ENCODE measurements at places on chromosomes 4 and X. TPM values are rescaled to one million over a fixed set of nuclear protein-coding genes. Genes with fewer than 3 reads are reported as not detected.

GRCh38 chr4:40878548-40879055 lies 128.8 kb downstream of the NSUN7 start:
- no peak overlapping the region for H3K27ac ChIP-seq
- H3K27me3 ChIP-seq: peaks cover 4% of the 10 kb centered on the region
- no peak for DNase-seq
- no peaks in the 10 kb centered on the region for H3K36me3 ChIP-seq

GRCh38 chr4:185113340-185113739 lies 29.7 kb upstream of the SLC25A4 start:
- no peak overlapping the region for H3K4me3 ChIP-seq
- H3K4me1 ChIP-seq: no peaks in the 10 kb centered on the region
- H3K27me3 ChIP-seq: peaks cover 4% of the 10 kb centered on the region
- no peaks in the 10 kb centered on the region for H3K36me3 ChIP-seq
- no peak for DNase-seq

GRCh38 chr4:147839663-147840062 lies 107.8 kb downstream of the ARHGAP10 start:
- DNase-seq: no peak
- no peaks in the 10 kb centered on the region for H3K4me1 ChIP-seq
- no peak overlapping the region for H3K27ac ChIP-seq
- H3K4me3 ChIP-seq: no peak overlapping the region
- no peaks in the 10 kb centered on the region for H3K27me3 ChIP-seq
- no peaks in the 10 kb centered on the region for H3K36me3 ChIP-seq

The ERVMER34-1 gene
- not detected for total RNA-seq

GRCh38 chr4:3519468-3520264 lies 12.6 kb downstream of the LRPAP1 start:
- H3K4me3 ChIP-seq: no peak overlapping the region
- H3K4me1 ChIP-seq: no peaks in the 10 kb centered on the region
- H3K27ac ChIP-seq: no peak overlapping the region
- H3K27me3 ChIP-seq: no peaks in the 10 kb centered on the region

The F8A2 gene
- total RNA-seq: not detected

DNA sequence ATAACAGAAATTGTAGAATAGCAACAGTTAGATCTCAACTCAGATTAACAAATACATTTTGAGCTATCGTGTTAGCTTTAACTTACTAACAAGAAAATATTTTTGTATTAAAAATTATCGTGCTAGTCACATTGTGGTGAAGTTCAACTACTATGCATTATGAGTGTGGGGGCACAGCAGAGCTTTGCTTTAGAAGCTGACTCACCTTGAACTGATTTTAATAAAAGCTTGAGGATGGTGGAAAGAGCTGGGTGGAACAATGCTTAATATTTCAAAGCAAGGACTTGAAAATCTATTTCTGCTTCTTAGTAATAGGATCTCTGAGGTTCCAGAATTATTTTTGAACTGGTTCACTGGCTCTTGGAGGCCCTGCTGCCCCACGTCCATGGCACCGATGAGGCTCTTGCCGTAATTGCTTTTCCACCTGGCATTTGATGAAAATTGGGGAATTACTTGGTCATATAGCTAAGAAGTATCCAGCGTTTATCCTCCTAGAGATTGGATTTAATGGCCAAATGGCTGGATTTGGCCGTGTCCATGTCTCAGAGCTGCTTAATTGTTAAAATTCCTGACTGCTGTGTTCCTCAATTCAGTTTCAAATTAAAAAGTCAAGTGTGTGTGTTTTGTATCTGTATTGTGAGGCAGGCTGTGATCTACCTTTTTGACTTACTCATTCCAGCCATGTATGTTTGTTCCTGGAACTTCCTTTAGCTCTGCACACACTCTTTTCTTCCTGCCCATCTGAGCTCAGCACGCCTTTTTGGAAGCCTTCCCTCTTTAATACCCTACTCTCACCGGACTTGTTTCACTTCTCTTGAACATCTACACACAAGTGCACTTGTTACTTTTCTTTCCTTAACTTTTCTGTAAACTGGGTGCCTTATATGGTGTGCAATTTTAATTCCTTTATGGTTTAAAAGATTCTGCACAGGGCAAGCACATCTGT lies 66.6 kb upstream of the LIMCH1 start:
- no peaks in the 10 kb centered on the region for H3K4me1 ChIP-seq
- H3K4me3 ChIP-seq: no peak overlapping the region
- no peak for DNase-seq
- no peaks in the 10 kb centered on the region for H3K36me3 ChIP-seq
- H3K27me3 ChIP-seq: no peaks in the 10 kb centered on the region
- H3K27ac ChIP-seq: no peak overlapping the region

The CSAG3 gene
- total RNA-seq: not detected

DNA sequence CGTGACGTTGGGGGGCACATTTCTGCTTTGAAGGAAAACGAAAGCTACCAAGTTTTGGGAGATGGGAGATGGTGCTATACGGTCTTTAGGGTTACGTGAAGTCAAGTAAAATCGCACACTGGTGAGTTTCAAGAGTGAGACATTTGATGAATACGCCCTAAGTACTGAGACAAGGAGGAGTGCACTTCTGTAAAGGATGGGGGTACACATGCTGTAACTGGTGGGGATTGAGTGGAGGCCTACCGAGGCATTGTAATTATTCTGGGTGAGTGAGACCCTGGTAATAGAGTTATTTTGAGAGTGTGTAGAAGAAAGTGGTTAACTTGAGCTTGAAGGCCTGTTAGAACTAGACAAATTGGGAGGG lies 536 bp downstream of the SH3BGRL start:
- DNase-seq: no peak
- no peaks in the 10 kb centered on the region for H3K36me3 ChIP-seq
- peaks cover 3% of the 10 kb centered on the region for H3K4me1 ChIP-seq
- H3K27me3 ChIP-seq: no peaks in the 10 kb centered on the region

DNA sequence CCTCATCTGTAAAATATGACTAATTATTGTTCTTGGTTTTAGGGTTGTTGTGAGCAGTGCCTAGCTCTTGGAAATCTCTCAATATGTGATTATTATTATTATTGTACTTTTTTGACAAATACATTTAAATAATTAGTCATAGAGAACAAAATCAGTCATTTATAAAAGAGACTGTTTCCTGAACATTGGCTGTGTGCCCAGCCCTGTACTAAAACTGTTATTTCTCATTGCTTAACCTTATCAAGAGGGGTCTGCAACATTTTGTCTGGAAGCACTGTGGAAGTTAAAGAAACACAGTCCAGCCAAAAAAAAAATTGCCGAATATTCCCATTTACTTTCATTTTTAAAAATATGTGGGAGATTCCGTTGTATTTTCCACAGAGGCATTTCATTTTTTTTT lies 989.2 kb upstream of the SLIT2 start:
- H3K27me3 ChIP-seq: no peaks in the 10 kb centered on the region
- H3K4me1 ChIP-seq: no peaks in the 10 kb centered on the region
- H3K36me3 ChIP-seq: no peaks in the 10 kb centered on the region
- H3K27ac ChIP-seq: no peak overlapping the region
- no peak for DNase-seq

The ADGRG2 gene
- total RNA-seq: not detected

- no peak overlapping the region for H3K4me3 ChIP-seq
- no peak overlapping the region for H3K27ac ChIP-seq
- no peaks in the 10 kb centered on the region for H3K27me3 ChIP-seq
- DNase-seq: no peak
- H3K36me3 ChIP-seq: no peaks in the 10 kb centered on the region
- H3K4me1 ChIP-seq: no peaks in the 10 kb centered on the region
These were observed 50.6 kb upstream of the MAN2B2 start for GRCh38 chr4:6524436-6524835.

DNA sequence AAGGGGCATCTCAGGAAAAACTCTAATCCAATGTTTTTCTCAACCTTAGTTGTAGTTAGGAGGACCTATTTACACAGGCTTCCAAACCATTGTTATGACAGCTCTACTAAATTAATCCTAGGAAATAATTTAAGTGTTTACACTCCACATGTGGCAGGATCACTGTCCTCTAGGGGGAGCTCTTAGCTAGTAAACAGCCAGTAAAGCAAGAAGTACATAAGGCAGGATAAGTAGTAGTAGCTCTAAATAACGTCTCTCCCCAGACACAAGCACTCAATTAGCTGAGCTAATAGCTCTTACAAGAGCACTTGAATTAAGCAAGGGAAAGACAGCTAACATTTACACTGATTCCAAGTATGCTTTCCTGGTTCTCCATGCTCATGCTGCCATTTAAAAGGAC lies 37.3 kb downstream of the NUDT11 start:
- H3K4me1 ChIP-seq: no peaks in the 10 kb centered on the region
- no peak overlapping the region for H3K4me3 ChIP-seq
- no peak for DNase-seq
- no peaks in the 10 kb centered on the region for H3K27me3 ChIP-seq
- H3K27ac ChIP-seq: no peak overlapping the region

GRCh38 chr4:95255396-95256107 lies 293.2 kb downstream of the UNC5C start:
- H3K36me3 ChIP-seq: no peaks in the 10 kb centered on the region
- H3K27me3 ChIP-seq: no peaks in the 10 kb centered on the region
- no peak overlapping the region for H3K27ac ChIP-seq
- no peak overlapping the region for H3K4me3 ChIP-seq

The GAGE12G gene
- not detected for total RNA-seq

- no peak overlapping the region for H3K4me3 ChIP-seq
- DNase-seq: no peak
- peaks cover 30% of the 10 kb centered on the region for H3K36me3 ChIP-seq
These were observed 19.2 kb downstream of the RFC1 start for GRCh38 chr4:39346856-39347519.

DNA sequence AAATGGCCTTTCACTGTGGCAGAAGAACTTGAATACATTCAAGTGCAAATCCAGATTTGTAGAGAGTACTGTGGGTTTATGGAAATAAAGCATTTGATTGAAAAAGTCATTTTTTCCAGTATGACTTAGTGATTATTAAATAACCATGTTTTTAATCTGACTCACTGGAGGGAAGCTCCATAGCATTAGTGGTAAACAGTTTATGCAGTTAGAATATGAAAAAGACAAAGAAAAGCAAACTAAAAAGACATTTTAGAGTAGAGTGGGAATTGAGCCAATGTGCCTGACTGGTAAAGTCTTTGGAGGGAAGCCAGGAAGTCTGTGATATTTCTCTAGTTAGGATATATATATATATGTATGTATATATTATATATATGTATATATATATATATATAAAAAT lies 53.4 kb downstream of the FAT4 start:
- H3K27ac ChIP-seq: no peak overlapping the region
- no peaks in the 10 kb centered on the region for H3K27me3 ChIP-seq
- H3K4me1 ChIP-seq: no peaks in the 10 kb centered on the region
- no peak overlapping the region for H3K4me3 ChIP-seq
- no peaks in the 10 kb centered on the region for H3K36me3 ChIP-seq
- DNase-seq: no peak

GRCh38 chr4:4994312-4995097 lies 24.8 kb downstream of the CYTL1 start:
- no peaks in the 10 kb centered on the region for H3K4me1 ChIP-seq
- H3K27me3 ChIP-seq: peaks cover 3% of the 10 kb centered on the region
- no peaks in the 10 kb centered on the region for H3K36me3 ChIP-seq
- no peak overlapping the region for H3K27ac ChIP-seq
- DNase-seq: no peak

DNA sequence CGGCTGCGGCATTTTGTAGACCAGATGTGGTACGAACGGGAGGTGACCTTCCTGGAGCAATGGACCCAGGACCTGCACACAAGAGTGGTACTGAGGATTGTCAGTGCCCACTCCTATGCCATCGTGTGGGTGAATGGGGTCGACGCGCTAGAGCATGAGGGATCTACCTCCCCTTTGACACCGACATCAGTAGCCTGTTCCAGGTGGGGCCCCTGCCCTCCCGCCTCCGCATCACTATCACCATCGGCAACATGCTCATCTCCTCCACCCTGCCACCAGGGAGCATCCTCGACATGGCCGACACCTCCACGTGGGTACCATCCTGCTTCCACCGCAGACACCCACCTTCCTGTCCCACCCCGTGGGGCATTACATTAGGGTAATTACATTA lies 46.2 kb downstream of the SMARCA5 start:
- H3K27ac ChIP-seq: no peak overlapping the region
- no peaks in the 10 kb centered on the region for H3K27me3 ChIP-seq
- peaks cover 3% of the 10 kb centered on the region for H3K36me3 ChIP-seq

The NPNT gene
- total RNA-seq: not detected

DNA sequence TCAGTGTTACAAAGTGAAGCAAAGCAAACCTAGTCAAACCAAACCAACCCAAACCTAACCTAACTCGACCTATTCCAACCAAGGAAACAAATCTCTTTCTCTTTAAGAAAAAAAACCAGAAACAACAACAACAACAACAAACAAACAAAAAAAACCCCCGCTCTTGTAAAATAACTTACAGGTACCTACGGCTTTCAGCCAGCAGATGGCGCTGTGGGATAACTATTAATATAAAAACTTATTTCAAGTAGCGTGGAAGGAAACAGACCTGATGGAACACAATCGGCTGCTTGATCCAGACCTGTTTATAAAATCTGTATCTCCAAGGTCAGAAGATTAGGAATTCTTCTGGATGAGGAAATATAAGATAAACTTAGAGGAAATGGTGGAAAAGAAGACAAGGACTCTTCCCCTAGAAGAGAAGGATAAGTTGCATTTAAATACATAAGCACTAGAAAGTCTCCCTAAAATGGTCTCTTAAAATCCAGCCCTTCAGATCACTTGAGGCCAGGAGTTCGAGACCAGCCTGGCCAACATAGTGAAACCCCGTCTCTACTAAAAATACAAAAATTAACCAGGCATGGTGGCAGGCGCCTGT lies 34.4 kb upstream of the CDKL5 start:
- no peaks in the 10 kb centered on the region for H3K4me1 ChIP-seq
- no peaks in the 10 kb centered on the region for H3K36me3 ChIP-seq

The F8A1 gene
- 6.4 TPM for total RNA-seq

GRCh38 chr4:168496834-168497233 lies at the start of gene PALLD:
Gene PALLD (plus strand): TSS chr4:168497052.
- H3K27ac ChIP-seq: no peak within 1 kb of the TSS
- H3K4me3 ChIP-seq: no peak within 1 kb of the TSS
- no peaks in the 10 kb centered on the region for H3K4me1 ChIP-seq

DNA sequence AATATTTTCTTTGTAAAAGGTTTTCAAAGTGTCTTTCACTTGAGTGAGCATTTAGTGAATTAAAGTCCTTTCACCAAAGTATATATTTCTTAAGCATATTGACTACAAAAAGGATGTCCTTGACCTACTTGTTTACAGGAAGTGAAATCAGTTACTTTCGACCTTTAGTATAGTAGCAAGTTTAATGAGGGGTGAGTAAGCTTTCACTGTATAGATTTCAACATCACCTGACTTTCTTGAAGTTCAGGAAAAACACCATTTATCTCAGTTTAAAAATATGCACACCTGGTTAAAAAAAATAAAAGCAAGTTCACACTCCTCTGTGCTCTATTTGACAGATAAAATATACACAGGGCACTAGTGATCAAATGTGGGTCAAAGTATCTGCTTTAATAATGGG lies 88.1 kb downstream of the CCSER1 start:
- H3K27ac ChIP-seq: no peak overlapping the region
- H3K4me1 ChIP-seq: no peaks in the 10 kb centered on the region
- DNase-seq: no peak
- no peaks in the 10 kb centered on the region for H3K27me3 ChIP-seq

All from CD4-positive, alpha-beta T cell (primary cell).